HFFc6 (cell line): ENCODE measurements at places on chromosomes 2 and 18. TPM values are rescaled to one million over a fixed set of nuclear protein-coding genes. Genes with fewer than 3 reads are reported as not detected.

The FHL2 gene
- total RNA-seq: 211 to 263 TPM (median 224 TPM) in 3 replicates

The ADGRF3 gene
- 0.17 to 0.24 TPM in 2 of 3 replicates, not detected in the other for total RNA-seq

The MARCO gene
- total RNA-seq: not detected in 3 replicates

The FRZB gene
- not detected in 3 replicates for total RNA-seq

The WDR12 gene
- 48.4 to 80.6 TPM (median 54.8 TPM) in 3 replicates for total RNA-seq

The KCNK3 gene
- not detected in 3 replicates for total RNA-seq

The LRP1B gene
- total RNA-seq: not detected in 3 replicates

The BUB1 gene
- 18.2 to 52.3 TPM (median 34.5 TPM) in 3 replicates for total RNA-seq

The KANSL1L gene
- total RNA-seq: 4.6 to 5.7 TPM (median 5.2 TPM) in 3 replicates

The SERPINB10 gene
- 1.4 to 6.0 TPM (median 3.6 TPM) in 3 replicates for total RNA-seq

The ELP2 gene
- 80.4 to 91.4 TPM (median 86.8 TPM) in 3 replicates for total RNA-seq

The GTF2A1L gene
- total RNA-seq: not detected in 3 replicates

The GPAT2 gene
- 4.0 to 38.1 TPM (median 9.8 TPM) in 3 replicates for total RNA-seq

The SPP2 gene
- total RNA-seq: not detected in 3 replicates

The IL18R1 gene
- not detected in 3 replicates for total RNA-seq

The LCT gene
- total RNA-seq: not detected in 3 replicates

The C18orf32 gene
- total RNA-seq: 29.7 to 44.5 TPM (median 36.7 TPM) in 3 replicates

The CRYGC gene
- total RNA-seq: not detected in 3 replicates

The TCF23 gene
- total RNA-seq: not detected in 3 replicates

The KHK gene
- total RNA-seq: 0.71 to 2.0 TPM (median 1.6 TPM) in 3 replicates

The TNS1 gene
- total RNA-seq: 117 to 126 TPM (median 125 TPM) in 3 replicates

The CYBRD1 gene
- 111 to 135 TPM (median 131 TPM) in 3 replicates for total RNA-seq

The LAMA1 gene
- 0.29 to 1.5 TPM (median 0.83 TPM) in 3 replicates for total RNA-seq

The KCNJ3 gene
- total RNA-seq: not detected in 3 replicates

The NPHP1 gene
- 5.4 and 6.7 TPM in 2 replicates for total RNA-seq

The DSC3 gene
- total RNA-seq: not detected in 3 replicates

The YPEL5 gene
- total RNA-seq: 80.1 to 105 TPM (median 81.8 TPM) in 3 replicates

The SCN9A gene
- 39.0 to 63.5 TPM (median 54.8 TPM) in 3 replicates for total RNA-seq

The FAHD2A gene
- 25.0 to 28.2 TPM (median 26.0 TPM) in 3 replicates for total RNA-seq

The DAW1 gene
- total RNA-seq: not detected in 2 replicates

The TMEM182 gene
- 1.7 to 4.2 TPM (median 3.0 TPM) in 3 replicates for total RNA-seq

The BCL11A gene
- 2.0 to 2.7 TPM (median 2.3 TPM) in 3 replicates for total RNA-seq

The PKDCC gene
- not detected in 2 replicates for total RNA-seq

The SERPINB2 gene
- 31.1 to 91.5 TPM (median 81.8 TPM) in 3 replicates for total RNA-seq

The UGT1A6 gene
- not detected in 3 replicates for total RNA-seq

The RPRM gene
- total RNA-seq: not detected in 3 replicates

The TOGARAM2 gene
- total RNA-seq: not detected in 3 replicates

The MRPS5 gene
- 36.8 to 46.0 TPM (median 41.1 TPM) in 3 replicates for total RNA-seq

The LRRC30 gene
- not detected in 3 replicates for total RNA-seq

The LIPG gene
- total RNA-seq: not detected in 3 replicates

The DSC2 gene
- total RNA-seq: not detected in 3 replicates

The SULT1C4 gene
- total RNA-seq: not detected in 3 replicates

The AMER3 gene
- total RNA-seq: not detected in 3 replicates

The MARCHF4 gene
- 43.2 to 70.3 TPM (median 49.1 TPM) in 3 replicates for total RNA-seq

The RAD51AP2 gene
- not detected in 3 replicates for total RNA-seq

The ZNF892 gene
- 0.43 to 0.53 TPM (median 0.48 TPM) in 3 replicates for total RNA-seq

The ALKAL2 gene
- total RNA-seq: not detected in 3 replicates

The PTPRN gene
- total RNA-seq: 6.5 to 18.3 TPM (median 8.9 TPM) in 3 replicates

The KCNF1 gene
- total RNA-seq: 0.15 to 0.36 TPM in 2 of 3 replicates, not detected in the other

The ABCG8 gene
- total RNA-seq: not detected in 3 replicates

The FAM237A gene
- not detected in 3 replicates for total RNA-seq

The DSG4 gene
- total RNA-seq: not detected in 3 replicates

The TANC1 gene
- total RNA-seq: 20.5 to 25.4 TPM (median 22.5 TPM) in 3 replicates

The GKN2 gene
- total RNA-seq: not detected in 2 replicates

The PROKR1 gene
- not detected in 3 replicates for total RNA-seq

The VIT gene
- total RNA-seq: 6.2 and 9.2 TPM in 2 replicates

The GAL3ST2 gene
- 0.21 to 0.26 TPM in 2 of 3 replicates, not detected in the other for total RNA-seq

The MAL gene
- not detected in 3 replicates for total RNA-seq

The SERPINB13 gene
- total RNA-seq: not detected in 3 replicates

The MAPK4 gene
- total RNA-seq: not detected in 3 replicates
